ENCODE measurements at places on chromosomes 7 and 10.

DNA sequence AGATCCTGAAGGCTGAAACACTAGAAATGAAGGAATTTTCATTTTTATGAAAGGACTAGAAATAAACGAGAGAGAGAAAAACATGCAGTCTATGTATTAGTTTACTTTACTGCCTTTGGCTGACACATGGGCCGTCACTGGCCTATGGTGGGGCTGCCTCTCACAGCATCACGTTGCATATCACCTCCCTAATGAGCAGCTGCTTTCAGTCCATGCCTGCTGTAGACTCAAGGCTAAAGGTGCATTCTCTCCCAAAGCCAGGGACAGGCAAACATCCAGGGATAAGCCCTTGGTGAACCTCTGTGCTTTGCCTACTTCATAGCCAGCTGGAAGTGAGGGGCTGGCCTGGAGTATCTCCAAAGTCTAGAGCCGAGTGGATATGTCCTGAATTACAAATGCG is 359.4 kb downstream of the GPAM start:
- no peak for DNase-seq

GRCh38 chr7:138902161-138902560 is 79.0 kb downstream of the KIAA1549 start:
- DNase-seq, result no peak

- peak; percentile 6 for DNase-seq
These were observed 46.1 kb downstream of the C1GALT1 start for GRCh38 chr7:7228472-7228871.

DNA sequence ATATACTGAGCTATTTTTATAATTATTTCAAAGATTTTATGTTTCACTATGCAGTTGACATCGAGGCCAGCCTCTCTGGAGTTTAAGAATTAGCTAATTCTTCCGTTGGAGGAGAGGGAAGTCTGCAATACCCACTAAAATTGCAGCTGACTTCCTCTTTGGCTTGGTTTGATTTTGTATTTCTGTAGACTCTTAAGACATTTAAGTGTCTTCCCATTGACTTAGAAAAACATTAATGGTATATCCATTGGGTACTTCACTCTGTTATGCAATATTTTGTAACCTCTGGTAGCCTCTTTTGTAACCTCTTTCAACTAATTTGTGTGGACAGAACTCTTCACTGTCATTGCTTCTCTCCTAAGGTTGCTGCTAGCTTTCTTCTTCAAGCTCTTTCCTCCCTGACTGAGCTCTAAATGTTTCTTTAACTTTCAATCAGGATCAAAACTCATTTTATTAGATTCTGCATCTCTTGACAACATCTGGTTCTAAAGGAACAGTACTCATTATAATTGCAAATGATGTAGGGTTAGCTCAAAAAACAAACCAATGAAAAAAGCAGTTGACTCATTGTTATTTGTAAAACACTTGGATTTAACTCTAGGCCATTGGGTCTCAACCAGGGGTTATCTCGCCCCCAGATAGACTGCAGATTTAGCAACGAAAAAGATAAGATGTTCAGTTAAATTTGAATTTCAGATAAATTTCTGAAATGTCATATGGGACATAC is 1.7 kb upstream of the ANKRD22 start:
- no peak for DNase-seq

DNA sequence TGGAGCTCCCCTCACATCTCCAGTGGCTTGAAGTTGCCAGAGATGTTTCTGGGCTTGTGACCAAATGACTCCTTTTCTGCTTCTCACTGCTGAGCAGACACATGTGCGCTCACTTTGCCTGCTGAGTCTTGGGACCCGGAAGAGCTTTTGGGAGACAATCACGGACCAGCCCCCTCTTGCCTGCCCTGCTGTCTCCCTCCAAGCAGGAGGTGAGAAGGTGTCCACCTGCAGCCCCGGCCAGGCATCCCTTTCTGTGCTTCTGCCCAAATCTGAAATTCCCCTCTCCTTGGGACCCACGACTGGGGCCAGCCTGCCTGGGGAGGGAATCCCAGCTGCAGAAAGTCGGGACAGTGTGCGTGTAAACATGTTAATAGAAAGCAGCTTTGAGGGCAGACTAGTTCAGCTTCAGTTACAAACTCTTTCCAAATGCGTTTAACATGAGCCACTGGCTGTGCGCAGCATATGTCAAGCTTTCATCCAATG is 31.7 kb downstream of the HTRA1 start:
- DNase-seq, result no peak

GRCh38 chr10:114495303-114495702 is 91.0 kb upstream of the AFAP1L2 start:
- no peak for DNase-seq

GRCh38 chr7:77326131-77326530 is 90.0 kb downstream of the GSAP start:
- peak; percentile 71 for DNase-seq

GRCh38 chr10:96512524-96513304 is 1.0 kb downstream of the TLL2 start:
- no peak for DNase-seq

DNA sequence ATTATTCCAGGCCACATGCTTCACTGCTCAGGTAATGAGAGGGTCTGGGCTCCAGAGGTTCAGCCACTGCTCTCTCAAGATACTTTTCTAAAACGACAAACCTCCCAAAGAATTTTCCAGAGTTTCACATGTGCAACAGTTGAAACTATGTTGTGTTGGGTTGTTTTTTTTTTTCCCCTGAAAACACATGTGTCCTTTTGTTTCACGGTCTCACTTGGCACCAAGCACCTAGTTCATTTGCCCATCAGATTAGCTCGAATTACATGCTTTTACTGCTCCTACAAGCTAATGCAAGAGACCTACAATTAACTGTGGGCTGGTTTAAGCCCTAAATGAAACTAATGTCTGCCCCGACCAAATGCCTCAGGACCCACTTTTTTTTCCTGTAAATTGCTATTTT is 313.3 kb downstream of the FGFR2 start:
- peak; percentile 35 for DNase-seq

DNA sequence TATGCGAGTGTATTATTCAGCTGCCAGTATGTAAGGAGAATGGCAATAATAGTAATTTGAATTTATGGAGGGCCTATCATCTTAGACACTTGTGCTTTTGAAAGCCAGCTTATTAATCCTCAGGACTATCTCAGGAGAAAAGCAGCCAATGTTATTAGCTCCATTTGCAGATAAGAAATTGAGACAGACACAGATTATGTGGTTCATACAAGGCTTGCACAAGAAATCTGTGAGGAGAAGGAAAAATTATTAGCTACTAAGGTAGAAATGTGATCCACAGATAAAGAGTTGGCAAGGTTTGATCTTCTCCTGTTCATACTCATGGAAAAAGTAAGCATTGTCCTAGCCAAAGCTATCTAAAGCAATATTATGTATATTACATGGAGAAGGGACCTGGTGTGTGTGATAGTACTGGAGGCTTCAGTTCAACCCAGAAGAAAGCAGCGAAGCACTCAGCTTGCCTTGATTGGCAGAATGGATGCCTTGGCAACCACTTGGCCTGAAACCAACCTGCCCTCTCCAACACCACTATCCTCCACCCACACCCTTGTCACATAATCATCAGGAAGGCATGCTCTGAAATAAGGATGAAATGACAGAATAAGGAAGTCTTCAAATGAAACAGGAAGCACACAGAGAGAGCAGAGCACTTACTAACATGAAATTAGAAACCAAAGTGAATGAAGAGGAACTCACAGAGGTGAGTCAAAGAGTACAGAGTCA is 18.0 kb downstream of the MACC1 start:
- peak; percentile 92 for DNase-seq

- no peak for DNase-seq
These were observed 396.1 kb downstream of the ZNF33B start for GRCh38 chr10:42242135-42242805.

DNA sequence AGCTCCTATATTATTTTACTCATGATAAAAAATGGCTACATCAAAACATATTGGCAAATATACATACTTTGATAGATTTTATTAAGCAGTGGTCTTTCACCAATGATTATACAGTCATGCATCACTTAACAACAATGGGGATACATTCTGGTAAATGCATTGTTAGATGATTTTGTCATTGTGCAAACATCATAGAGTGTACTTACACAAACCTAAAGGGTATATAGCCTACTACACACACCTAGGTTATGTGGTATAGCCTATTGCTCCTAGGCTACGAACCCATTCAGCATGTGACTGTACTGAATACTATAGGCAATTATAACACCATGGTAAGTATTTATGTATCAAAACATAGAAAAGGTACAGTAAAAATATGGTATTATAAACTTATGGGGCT is 98.9 kb upstream of the IL6 start:
- DNase-seq, result no peak

DNA sequence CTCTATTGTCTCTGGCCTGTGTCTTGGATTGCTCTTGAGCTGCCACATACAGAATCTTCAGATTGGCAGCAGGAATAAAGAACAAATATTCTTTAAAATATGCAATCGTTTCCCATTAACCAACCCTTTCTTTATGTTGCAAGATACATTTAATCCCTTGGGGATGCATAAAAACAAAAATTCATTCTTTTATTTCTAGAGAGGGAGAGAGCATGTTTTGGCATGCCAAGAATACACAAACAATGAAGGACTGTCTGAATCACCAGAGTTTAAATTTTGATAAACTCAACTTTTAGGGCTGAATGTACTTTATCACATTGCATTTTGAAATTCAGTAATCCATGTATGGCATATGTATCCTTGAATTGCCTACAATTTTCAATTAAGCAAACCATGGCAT is 154.3 kb upstream of the SEMA3D start:
- peak; percentile 6 for DNase-seq

- DNase-seq, result no peak
These were observed 42.4 kb downstream of the CCNY start for GRCh38 chr10:35378541-35379210.

GRCh38 chr10:33211106-33211878 is 123.2 kb downstream of the NRP1 start:
- DNase-seq, result no peak

- DNase-seq, result no peak
These were observed 42.8 kb upstream of the WNT8B start for GRCh38 chr10:100419911-100420449.

DNA sequence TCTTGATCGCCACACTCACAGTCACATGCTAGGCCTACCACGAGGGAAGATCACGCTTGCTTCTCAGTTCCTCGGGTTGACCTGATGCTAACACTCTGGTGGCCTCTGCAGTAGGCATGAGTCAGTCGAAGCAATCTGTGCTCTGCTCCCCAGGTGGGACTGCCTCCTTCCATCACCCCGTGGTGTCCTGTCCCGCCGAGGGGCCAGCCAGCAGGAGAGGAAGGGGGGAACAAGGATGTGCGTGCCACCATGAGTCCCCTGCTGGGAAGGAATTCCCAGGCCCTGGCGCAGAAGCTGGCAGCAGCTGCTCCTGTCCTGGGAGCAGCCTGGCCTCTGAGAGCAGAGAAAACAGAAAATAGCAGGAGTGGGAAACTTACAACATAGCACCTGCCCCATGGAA is 695.0 kb upstream of the NRP1 start:
- no peak for DNase-seq

Data from mammary epithelial cell (primary cell).